Activated T-cell treated with anti-CD3 and anti-CD28 coated beads for 24 hours (primary cell): ENCODE measurements at places on chromosomes 13 and 19.

DNA sequence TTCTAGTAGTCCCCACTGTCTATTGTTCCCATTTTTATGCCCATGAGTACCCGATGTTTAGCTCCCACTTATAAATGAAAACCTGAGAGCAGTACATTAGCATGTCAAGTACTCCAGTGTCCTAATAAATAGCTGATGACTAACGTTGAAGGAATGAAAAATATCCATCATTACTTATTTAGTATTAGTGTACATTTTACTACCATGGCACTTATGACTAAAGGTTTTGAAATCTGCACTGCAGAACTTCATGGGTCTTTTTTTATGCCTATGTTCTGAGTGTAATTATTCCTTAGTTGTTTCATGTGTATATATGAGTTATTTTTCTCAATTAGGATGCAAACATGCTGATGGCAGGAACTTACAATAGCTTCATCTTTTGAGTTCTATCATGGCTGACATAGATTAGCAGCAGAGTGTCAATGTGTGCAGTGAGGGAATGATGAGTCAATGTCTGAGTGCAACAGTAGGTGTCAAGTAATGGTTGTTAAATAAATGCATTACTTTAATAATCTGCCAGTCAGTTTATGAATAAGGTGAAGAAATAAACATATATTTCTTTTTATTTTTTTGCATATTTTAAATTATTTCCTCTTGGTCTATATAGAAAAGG is 188.4 kb downstream of the ITGBL1 start:
- no peak for DNase-seq

DNA sequence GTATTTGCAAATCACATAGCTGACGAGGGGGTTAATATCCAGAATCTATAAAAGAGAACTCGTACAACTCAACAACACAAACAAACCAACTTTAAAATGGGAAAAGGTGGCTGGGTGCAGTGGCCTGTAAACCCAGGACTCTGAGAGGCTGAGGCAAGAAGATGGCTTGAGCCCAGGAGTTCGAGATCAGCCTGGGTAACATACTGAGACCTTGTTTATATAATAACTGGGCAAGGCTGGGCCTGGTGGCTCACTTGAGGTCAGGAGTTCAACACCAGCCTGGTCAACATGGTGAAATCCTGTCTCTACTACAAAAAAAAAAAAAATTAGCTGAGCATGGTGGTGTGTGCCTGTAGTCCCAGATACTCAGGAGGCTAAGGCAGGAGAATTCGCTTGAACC is 21.8 kb upstream of the TM6SF2 start:
- no peak for DNase-seq

- no peak for DNase-seq
These were observed at the start of gene ONECUT3 for GRCh38 chr19:1752757-1753728. Gene ONECUT3 (plus strand): TSS chr19:1753506. CDS start chr19:1753663, 157 bp downstream.

GRCh38 chr13:36360903-36361302 is 14.7 kb upstream of the SPART start:
- no peak for DNase-seq

DNA sequence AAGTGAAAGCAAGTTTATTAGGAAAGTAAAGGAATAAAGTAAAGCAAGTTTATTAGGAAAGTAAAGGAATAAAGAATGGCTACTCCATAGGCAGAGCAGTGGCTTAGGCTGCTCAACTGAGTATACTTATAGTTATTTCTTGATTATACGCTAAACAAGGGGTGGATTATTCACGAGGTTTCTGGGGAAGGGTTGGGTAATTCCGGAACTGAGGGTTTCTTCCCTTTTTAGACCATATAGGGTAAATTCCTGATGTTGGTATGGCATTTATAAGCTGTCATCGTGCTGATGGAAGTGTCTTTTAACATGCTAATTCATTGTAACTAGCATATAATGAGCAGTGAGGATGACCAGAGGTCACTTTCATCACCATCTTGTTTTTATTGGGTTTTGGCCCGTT is 194.3 kb downstream of the DLEU7 start:
- no peak for DNase-seq

- DNase-seq: no peak
These were observed 83.2 kb downstream of the RUBCNL start for GRCh38 chr13:46303742-46304385.

GRCh38 chr19:18311502-18312091 is 11.3 kb downstream of the LSM4 start:
- no peak for DNase-seq

GRCh38 chr19:36378625-36379509 is at the start of gene ZFP14:
Gene ZFP14 (minus strand): TSS chr19:36379201. CDS start chr19:36367892, 11,309 bp downstream.
- DNase-seq: peak; percentile 93

- DNase-seq: no peak
These were observed 3.6 kb downstream of the ZNF507 start for GRCh38 chr19:32349051-32349450.

DNA sequence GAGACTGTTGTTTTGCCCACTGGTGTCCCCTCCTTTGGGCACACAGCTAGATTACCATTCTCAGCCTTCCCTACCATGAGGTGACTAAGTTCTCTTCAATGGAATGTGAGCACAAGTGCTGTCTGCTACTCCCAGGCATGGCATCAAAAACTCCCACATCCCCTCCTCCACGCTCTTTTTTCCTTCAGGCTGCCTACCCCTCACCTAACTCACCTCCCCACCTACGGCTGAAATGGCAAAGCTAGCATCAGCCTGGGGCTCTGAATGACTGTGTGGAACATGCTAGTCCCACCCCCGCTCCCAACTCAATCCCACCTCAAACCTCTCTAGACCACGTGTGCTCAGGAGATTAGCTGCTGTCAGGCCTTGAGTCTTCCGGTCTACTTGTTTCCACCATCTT is 512.2 kb downstream of the DIAPH3 start:
- DNase-seq: no peak

DNA sequence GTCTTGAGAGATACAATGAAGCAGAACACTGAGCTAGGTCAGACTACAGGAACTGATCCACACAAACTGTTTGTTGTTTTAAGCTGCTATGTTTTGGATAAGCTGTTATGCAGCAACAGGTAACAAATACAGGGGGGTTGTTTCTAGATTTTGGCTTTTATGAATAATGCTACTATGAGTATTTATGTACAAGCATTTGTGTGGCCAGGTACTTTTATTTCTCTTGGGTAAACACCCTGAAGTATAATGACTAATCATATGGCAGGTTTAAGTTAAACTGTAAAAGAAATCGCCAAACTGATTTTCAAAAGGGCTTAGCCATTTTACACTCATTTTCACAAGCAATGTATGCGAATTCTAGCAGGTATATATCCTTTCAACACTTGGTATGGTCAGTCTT is 166.0 kb downstream of the DNAJC3 start:
- no peak for DNase-seq

GRCh38 chr13:68125087-68125480 is 894.9 kb upstream of the PCDH9 start:
- no peak for DNase-seq

- no peak for DNase-seq
These were observed 38.3 kb upstream of the HMGB1 start for GRCh38 chr13:30504081-30504480.

DNA sequence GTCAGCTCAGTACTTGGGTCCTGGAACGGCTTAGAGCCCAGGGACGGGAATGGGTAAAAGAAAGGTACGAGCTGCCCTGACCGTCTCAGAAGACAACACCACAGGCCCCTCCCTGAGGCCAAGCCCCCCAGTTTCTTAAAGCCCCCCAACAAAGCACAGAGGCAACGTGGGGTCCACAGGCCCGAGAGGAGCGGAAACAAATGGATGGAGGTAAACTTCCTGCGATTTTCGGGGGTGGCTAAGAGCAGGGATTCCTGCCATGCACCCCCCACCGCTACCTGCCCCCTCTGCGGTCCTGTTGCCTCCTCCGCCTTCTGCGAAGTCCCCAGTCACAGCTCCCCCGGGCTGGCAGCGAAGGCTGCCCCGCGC is 48.2 kb downstream of the PTPRS start:
- DNase-seq: peak; percentile 4

DNA sequence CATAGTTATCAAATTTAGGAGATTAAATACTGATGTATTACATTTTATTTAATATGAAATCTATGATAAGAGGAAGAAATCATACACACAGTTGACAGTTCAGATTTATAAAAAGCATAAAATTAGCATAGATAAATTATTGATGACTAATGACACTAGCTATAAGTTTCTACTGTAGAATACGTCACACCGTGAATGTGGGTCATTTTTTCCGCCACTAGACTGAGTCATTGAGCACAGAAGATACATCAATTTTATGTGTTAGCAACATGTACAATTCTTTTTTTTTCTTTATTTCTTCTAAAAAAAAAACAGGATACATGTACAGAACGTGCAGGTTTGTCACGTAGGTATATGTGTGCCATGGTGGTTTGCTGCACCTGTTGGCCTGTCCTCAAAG is 22.2 kb downstream of the AP2S1 start:
- peak; percentile 62 for DNase-seq

- no peak for DNase-seq
These were observed 73.8 kb downstream of the CCDC70 start for GRCh38 chr13:51935326-51936171.

DNA sequence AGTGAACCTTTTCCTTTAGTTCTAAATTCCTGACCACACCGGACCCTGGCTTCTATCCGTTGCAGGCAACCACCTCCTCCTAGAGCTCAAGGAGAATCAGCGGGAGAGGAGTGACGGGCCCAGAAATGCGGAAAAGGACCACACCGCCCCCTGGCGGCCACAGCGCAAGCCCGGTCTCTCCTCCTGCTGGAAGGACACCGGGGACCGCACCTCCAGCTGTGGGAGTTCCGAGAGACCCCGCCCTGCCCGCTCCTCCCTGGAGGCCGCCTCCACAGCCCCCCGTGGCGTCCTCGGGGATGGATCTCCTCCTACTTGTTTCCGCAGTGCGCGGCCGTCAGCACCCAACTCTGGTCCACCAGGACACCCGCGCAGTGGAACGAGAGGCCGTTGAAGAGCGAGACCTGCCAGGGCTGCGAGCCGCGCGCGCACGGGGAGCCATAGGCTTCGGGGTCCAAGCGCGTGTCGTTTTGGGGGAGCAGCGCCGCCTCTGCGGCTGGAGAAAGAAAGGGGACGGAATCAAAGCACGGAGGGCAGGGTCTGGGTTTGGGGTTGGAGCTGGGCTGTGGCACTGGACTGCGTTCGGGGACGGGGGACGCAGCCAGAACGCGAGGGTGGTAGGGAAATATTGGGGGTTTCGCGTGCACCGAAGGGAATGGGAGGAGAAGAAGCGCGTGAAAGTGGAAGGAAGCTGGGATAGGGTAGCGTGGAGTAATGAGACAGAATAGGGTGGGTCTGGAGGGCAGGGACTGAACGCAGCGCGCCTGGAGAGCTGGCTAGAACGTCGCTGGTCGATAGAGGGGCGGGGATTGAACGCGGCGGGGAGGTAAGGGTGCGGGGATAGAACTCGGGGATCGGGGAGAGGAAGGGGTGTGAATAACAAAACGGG is 2.5 kb downstream of the KLK10 start:
- DNase-seq: peak; percentile 49

GRCh38 chr13:30882026-30882850 is 23.8 kb upstream of the MEDAG start:
- DNase-seq: no peak

DNA sequence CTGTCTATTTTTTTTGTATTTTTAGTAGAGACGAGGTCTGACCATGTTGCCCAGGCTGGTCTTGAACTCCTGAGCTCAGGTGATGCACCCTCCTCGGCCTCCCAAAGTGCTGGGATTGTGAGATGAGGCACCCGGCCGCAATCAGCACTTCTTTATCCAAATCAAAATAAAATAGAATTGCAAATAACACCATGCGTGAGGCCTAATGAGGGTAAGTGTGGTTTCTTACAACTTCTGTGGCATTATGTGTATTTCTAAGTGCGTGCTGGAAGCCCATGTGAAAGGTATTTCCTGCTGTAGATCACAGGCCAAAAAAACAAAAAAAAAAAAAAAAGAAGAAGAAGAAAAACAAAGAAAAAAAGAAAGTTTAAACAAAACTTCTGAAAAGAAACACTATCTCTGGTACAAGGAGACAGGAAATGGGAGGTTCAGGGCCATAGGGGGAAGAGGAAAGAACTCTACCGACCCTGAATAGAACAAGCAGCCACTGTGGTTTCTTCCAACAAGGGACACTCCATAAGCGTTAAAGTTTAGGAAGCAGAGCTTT is 3.0 kb upstream of the GRAMD1A start:
- DNase-seq: no peak

- DNase-seq: no peak
These were observed 6.2 kb downstream of the AP1M1 start for GRCh38 chr19:16204005-16204294.

GRCh38 chr13:20796791-20797508 is 23.2 kb upstream of the EEF1AKMT1 start:
- DNase-seq: no peak

- no peak for DNase-seq
These were observed 140.5 kb upstream of the ZNF536 start for GRCh38 chr19:30231408-30232318.
